Activated CD4-positive, alpha-beta memory T cell treated with anti-CD3 and anti-CD28 coated beads, Interleukin-2, amount 10 ng/mL, durations not matched to agents 7 days and 5 days (primary cell): ENCODE measurements at places on chromosomes 4 and X. TPM values are rescaled to one million over a fixed set of nuclear protein-coding genes. Genes with fewer than 3 reads are reported as not detected.

Gene OTUD6A
- not detected for total RNA-seq

Gene SYTL5
- total RNA-seq: not detected

Gene LONRF3
- 0.73 TPM for total RNA-seq

Gene TBC1D9
- not detected for total RNA-seq

Gene MAGEB6B
- total RNA-seq: not detected

Gene CFP
- total RNA-seq: 18.6 TPM

Gene PRR32
- not detected for total RNA-seq

Gene GPC3
- 0.08 TPM for total RNA-seq

Gene AMTN
- total RNA-seq: not detected

Gene TMEM156
- total RNA-seq: 27.6 TPM

Gene UGT2B11
- total RNA-seq: not detected

Gene PPAT
- 22.7 TPM for total RNA-seq

Gene SOX3
- total RNA-seq: not detected

Gene MRFAP1L1
- total RNA-seq: 83.1 TPM

Gene SATL1
- total RNA-seq: not detected

Gene DRD5
- total RNA-seq: not detected

Gene CHRNA9
- total RNA-seq: not detected

Gene TEX13D
- not detected for total RNA-seq

Gene DUX4
- not detected for total RNA-seq

Gene MAGEB2
- not detected for total RNA-seq

Gene PAGE2B
- total RNA-seq: 1.0 TPM

Gene FOXR2
- not detected for total RNA-seq

Gene ZNF81
- total RNA-seq: 6.4 TPM

Gene GAGE12F
- not detected for total RNA-seq

Gene ADH6
- not detected for total RNA-seq

Gene ZIC3
- total RNA-seq: not detected

Gene LIMCH1
- total RNA-seq: not detected

Gene ATP2B3
- total RNA-seq: not detected

Gene BRS3
- not detected for total RNA-seq

Gene HSFX4
- not detected for total RNA-seq

Gene RHOXF2B
- not detected for total RNA-seq

Gene TRPC3
- 1.1 TPM for total RNA-seq

Gene NWD2
- not detected for total RNA-seq

Gene VEGFD
- not detected for total RNA-seq

Gene USP9X
- total RNA-seq: 45.9 TPM

Gene TMEM271
- not detected for total RNA-seq

Gene CBR4
- total RNA-seq: 12.7 TPM

Gene SPANXA2
- not detected for total RNA-seq

Gene APOOL
- total RNA-seq: 10.6 TPM

Gene SH3D19
- not detected for total RNA-seq

Gene USP17L28
- not detected for total RNA-seq

Gene UBE2D3
- total RNA-seq: 380 TPM

Gene PCSK1N
- 1.4 TPM for total RNA-seq

Gene ARX
- not detected for total RNA-seq

Gene ADRA2C
- not detected for total RNA-seq

Gene CFAP47
- total RNA-seq: not detected

Gene SLC49A3
- 0.40 TPM for total RNA-seq

Gene LSM6
- total RNA-seq: 47.6 TPM

Gene C4orf50
- 1.0 TPM for total RNA-seq

Gene BEX5
- 7.0 TPM for total RNA-seq

Gene IL3RA
- total RNA-seq: 35.2 TPM

Gene DCX
- total RNA-seq: not detected

Gene CSAG3
- total RNA-seq: 0.63 TPM

Gene AREG
- total RNA-seq: 0.90 TPM

Gene PNMA6F
- not detected for total RNA-seq

Gene GLRB
- not detected for total RNA-seq

Gene SUPT20HL2
- total RNA-seq: not detected

Gene STATH
- total RNA-seq: not detected
